Cerebellar nuclear complex (tissue), 1 donor: ENCODE measurements at places on chromosomes 12 and 14.

- no peak for DNase-seq
These were observed 66.5 kb downstream of the BHLHE41 start for GRCh38 chr12:26058308-26058707.

DNA sequence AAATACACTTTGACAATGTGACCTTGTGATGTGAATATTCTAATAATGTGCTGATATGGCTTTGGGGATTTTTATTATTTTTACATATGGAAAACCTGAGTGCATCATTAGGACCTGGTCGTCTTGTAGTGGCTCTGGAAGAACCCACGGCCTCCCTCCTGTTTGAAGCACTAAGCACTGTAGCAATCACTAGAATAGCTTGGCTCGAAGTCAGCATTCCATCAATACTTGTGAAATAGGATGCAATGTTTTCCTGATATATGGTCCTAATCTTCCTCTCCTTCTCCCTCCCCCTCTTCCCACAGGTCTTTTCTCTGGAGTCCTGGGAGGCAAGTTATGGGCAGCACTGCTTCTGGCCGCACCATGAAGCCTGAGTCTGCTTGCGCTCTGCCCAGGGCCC, 71.9 kb downstream of the NRXN3 start:
- no peak for DNase-seq

- DNase-seq: no peak
These were observed 13.6 kb downstream of the ABCD2 start for GRCh38 chr12:39605996-39606395.

GRCh38 chr12:11697670-11698387, 48.4 kb downstream of the ETV6 start:
- no peak for DNase-seq

GRCh38 chr12:108630481-108631207, 3.0 kb downstream of the SELPLG start:
- DNase-seq: no peak

- DNase-seq: no peak
These were observed at the start of gene SLC17A8 for GRCh38 chr12:100356644-100357223. Gene SLC17A8 (plus strand): TSS chr12:100357074. CDS start chr12:100357392, 318 bp downstream.

DNA sequence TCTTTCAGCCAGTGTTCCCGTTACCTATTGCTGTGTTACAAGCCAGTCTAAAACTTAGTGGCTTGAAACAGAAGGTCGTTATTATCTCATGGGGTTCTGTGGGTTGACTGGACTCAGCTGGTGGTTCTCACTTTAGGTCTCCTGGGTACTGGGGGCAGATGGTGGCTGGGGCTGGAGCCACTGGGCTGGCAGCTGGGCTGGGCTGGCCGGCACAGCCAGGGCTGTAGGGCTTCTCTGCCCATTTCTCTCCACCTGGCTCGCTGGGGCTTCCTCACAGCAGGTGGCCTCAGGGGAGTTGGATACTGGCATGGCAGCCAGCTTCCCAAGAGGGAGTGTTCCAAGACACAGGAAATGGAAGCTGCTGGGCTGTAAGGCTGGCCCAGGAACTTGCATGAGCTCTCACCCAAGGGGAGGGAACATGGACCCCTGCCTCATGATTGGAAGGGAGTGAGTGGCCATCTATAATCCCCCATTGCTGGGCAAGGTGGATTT, 27.0 kb downstream of the TUNAR start:
- DNase-seq: no peak

- DNase-seq: no peak
These were observed 7.7 kb downstream of the OXA1L start for GRCh38 chr14:22774011-22774706.

DNA sequence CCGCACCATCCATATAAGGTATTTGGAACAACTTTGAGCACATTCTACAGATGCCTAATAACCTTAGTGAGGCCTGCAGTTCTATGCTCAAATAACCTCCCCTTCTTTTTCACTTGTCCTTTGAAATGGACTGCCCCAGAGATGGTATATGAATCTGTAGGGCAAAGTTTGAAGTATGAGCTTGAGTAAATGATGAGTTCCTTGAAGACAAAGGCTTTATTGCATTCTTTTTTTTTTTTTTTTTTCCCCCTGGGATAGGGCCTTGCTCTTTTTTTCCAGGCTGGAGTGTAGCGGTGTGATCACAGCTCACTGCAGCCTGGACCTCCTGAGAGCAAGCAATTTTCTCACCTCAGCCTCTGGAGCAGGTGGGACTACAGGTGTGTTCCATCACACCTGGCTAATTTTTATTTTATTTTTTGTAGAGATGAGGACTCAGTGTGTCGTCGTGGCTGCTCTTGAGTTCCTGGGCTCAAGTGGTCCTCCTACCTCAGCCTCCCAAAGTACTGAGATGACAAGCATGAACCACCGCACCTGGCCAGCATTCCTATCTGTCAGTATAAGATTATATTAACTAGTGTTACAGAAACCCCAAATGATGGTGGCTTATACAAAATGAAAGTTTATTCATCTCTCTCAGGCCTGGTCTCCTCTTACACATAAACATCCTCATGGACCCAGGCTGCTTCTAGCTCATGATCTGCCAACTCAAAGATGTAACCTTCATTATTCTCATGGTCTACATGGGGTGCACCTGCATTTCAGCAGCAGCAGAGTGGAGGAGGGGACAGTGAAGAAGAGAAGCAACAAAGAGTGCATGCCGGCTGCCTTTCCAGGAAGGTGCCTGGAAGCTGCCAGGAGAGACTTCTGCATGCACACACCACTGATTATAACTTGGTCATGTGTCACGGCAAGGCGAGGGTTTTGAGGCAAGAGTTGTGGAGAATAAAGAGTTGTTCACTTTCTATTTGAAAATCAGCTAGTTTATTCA, 101.4 kb downstream of the DUSP16 start:
- no peak for DNase-seq

DNA sequence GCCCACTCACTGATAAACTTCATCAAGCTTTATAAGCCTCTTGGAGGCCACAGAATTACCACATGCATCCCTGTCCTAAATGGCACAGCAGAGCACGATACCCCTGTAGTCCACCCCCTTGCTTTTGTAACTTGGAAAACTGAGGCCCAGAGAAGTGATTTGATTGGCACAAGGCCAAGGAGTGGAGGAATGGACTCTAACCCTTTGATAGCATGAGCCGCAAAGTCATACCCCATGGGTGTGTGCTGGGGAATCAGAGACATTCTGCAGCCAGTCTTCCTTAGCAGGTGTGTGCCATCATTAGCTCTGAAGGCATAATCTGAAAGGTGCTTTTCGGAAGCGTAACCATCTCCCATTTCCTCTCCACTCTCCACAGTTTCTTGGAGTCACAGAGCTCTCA, 28.5 kb upstream of the PWP1 start:
- no peak for DNase-seq

DNA sequence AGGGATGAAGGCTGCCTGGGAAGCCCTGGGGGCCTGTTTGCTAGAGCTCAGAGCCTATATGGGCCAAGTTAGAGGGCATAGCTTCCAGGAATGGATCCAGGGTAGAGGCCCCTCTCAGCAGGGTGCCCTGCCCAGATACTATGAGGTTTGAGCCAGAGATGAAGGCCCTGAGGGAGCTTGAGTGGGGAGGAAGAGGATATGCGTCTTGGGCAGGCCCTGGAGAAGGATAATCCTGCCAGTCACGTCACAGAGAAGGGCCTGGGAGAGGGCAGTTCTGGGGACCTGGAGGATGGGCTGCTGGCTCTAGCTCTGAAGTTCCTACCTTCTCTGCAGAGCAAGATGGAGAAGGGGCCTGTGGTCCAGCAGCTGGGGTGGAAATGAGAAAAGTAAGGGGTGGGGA, 5.9 kb upstream of the CACNB3 start:
- DNase-seq: no peak

- DNase-seq: no peak
These were observed 95.7 kb upstream of the TBX3 start for GRCh38 chr12:114779647-114780046.

DNA sequence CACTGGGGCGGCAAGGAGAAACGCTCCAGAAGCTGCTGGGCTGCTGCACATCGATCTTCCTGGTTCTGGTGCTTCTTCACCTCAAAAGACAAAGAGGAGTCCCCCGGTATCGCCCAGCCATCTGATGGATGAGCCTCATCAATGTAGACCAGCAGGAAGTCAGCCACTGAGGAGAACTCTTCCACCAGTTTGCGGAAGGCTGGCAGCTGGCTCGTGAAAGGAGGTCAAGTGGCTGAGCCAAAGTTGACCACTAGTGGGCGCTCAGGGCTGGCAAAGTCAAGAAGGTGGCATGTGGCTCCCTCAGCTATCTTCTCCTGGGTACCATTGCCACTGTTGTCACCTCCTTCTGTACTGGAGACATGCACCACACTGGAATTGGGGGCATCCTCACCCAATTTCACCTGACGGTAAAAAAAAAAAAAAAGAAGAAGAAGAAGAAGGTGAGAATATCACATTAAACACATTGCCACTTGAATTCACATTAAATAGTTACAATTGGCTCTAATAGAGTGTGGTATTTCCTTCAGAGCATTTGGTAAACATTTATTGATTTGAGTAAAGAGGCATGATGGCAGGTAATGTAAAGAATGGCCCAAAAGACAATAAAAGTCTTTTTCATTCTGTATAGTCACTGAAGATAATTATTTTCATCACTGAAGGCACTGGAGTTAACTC, 8.3 kb downstream of the DIO2 start:
- no peak for DNase-seq

- no peak for DNase-seq
These were observed 717 bp downstream of the PPHLN1 start for GRCh38 chr12:42326541-42327226.

- no peak for DNase-seq
These were observed 456.7 kb upstream of the SEL1L start for GRCh38 chr14:81990312-81990761.

DNA sequence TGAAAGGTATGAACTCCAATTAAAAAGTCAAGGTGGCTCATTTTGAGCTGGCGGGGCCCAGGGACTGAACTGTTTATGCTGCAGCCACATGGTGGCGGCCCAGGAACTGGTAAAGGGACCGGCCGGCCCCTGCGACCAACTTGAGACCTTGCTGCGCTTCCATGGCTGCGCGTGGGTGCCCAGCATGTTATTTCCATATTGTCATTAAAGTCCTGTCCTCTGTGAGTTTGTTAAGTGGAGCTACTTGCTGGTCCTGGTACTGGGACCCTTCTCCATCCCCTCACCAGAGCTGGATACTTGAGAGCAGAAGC, 62.3 kb downstream of the BEGAIN start:
- no peak for DNase-seq

DNA sequence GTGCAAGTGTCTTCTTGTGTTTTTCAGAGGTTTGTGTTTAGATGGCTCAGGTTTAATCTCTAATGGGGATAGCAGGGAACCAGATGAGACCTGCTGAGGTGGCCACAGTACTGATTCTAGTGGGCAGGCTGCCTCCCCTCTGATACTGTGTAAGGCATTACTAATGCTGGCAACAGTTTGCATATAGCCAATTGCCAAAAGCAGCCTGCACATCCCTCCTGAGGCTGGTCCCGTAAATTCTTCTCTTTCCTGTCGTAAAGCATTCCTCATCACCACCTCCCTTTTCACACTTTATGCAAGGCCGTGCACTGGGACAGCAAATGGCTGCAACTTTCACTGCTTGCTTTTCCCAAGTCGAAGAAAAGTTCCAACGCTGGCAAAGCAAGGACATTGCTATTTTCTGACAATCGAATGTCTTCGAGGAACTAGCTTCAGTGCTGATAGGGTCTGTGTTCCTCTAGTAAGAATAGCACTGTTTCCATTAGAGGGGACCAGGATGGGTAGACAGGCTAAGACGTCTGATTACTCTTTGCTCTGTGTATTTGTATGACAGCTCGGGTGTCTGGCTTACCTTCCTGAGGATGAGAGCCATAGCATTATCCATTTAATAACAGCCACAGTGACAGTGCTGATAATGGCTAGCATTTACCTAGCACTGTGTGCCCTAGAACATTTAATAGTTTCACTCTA, 178.2 kb upstream of the HIF1A start:
- DNase-seq: no peak

DNA sequence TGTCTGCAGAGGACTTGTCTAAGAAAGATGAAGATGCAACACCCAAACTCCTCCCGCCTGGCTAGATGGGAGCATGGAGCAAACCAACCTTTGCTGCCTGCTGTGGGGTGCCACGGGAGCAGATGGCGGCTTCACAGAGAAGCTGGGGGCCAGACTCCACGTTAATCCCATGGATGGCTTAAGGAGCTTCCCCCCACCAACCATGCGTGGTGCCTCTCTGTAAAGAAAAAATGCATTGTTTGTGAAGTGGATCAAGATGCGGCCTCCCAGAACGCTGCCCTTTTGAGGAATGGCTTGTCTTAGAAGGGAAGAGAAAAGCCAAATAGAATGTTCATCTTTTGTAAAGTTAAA, 15.6 kb downstream of the MVK start:
- no peak for DNase-seq
